AG04449 (cell line): ENCODE measurements at places on chromosomes 2 and 18.

DNA sequence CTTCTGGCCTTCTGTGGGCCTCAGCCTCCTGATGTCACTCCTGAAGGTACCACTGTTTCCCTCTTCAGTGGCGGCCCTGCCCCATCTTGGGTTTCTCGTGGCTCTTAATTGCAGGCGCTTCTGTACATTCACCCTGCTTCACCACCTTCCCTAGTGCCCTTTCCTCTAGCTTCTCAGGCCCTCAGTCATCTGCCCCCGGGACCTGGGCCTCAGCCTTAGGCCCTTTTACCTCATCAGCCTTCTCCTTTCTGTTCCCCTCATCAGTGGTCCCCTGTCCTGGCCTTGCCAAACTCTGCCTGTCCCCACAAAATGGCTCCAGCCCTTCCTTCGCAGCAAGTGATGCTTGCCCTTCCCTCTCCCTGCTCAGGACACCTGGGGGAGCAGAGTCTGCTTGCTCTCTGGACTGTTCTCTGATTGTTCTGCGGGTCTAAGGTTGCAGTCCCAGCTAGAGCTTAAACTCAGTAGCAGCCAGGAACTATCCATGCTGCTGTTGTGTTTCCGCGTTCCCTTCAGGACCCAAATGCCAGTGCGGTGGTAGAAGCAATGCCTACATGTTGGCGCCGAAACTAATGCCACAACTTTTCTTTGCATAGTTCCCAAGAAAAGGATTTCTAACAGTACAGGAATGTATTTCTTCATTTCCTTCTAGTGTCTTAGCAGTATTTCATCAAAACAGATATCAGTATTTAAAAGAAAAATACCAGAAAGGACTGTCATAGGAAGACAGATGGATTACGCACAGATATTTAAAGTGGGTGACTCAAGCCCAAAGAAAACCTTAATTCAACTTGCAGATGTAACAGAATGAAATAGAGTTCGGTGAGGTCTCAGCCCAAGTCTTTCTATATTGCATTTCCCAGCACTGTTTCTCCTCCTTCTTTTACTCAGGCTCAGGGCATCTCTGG, 7.5 kb downstream of the ASB1 start:
- peak; percentile 83 for DNase-seq

GRCh38 chr2:119126650-119127049, 31.9 kb downstream of the C1QL2 start:
- no peak for DNase-seq

- peak; percentile 85 for DNase-seq
These were observed 84.3 kb downstream of the MCFD2 start for GRCh38 chr2:46831051-46831868.

DNA sequence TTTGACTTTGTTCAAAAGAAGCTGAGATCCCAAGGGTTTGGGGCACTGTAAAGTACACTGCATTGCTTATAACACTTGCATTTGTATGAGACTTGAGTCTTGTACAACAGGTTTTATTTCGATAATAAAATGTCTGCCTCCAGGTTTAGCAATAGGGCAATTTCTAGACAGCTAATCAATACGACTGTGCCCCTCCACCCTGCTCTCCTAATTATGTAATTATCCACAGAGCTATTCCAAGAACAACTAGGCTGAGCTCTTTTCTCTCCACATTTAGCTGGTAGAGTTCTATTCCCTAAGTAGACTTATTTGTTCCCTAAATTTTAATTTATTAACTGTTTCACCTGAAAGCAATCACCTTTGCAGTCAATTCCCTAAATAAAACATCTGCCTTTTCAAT, 52.9 kb upstream of the LINC00305 start:
- no peak for DNase-seq

- no peak for DNase-seq
These were observed 25.9 kb downstream of the BABAM2 start for GRCh38 chr2:27916293-27916995.

DNA sequence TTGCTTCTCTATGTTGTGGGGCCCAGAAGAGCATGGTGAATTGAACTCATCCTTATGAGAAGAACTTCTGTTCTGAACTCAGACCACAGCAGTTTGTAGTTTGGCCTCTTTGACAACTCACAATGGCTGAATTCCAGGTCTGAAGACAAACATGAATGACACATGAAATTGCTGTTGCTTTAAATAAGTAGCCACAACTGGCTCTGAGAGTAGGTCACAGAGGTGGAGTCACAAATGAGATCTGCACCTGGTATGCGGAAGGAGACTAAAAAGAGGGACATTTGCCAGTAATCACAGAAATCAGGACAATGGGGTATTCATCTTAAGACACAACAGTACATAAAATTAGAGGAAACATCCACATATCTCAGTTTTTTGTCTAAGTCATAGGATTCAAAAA, 290.3 kb upstream of the MMADHC start:
- no peak for DNase-seq

DNA sequence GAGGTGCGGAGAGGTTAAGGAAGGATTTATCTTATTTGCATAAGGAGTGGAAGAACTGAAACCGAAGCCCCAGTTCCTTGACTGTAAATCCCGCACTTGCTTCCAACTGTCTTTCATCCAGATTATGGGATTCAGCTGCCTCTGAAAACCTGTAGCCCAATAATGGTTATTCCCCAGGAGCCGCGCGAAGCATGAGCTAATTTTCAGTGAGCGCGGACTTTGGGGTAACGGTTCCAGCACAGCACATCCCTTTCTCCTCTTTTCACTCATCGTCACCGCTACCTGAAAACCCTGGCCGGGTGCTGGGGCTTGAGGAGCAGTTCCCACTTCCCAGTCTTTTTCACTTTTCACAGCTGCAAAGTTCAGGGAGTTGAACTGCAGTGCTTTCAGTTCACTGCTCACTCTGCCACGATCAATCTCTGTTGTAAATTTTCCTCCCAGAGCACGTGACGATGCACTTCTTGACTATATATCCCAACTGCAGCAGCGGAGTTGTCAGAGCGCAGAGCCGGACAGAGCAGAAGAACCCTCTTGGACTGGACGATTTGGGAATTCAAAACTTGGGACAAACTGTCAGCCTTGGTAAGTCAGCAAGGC, at the start of gene KCNE4:
Gene KCNE4 (plus strand): TSS at position 498 of the 597 bp plus-strand sequence. CDS start 641 bp downstream, outside the sequence.
- no peak for DNase-seq

- DNase-seq, result no peak
These were observed 14.3 kb upstream of the CD28 start for GRCh38 chr2:203692031-203692710.

GRCh38 chr2:43202289-43202688, 24.1 kb downstream of the ZFP36L2 start:
- no peak for DNase-seq

- no peak for DNase-seq
These were observed 4.5 kb downstream of the DYTN start for GRCh38 chr2:206713746-206714145.

DNA sequence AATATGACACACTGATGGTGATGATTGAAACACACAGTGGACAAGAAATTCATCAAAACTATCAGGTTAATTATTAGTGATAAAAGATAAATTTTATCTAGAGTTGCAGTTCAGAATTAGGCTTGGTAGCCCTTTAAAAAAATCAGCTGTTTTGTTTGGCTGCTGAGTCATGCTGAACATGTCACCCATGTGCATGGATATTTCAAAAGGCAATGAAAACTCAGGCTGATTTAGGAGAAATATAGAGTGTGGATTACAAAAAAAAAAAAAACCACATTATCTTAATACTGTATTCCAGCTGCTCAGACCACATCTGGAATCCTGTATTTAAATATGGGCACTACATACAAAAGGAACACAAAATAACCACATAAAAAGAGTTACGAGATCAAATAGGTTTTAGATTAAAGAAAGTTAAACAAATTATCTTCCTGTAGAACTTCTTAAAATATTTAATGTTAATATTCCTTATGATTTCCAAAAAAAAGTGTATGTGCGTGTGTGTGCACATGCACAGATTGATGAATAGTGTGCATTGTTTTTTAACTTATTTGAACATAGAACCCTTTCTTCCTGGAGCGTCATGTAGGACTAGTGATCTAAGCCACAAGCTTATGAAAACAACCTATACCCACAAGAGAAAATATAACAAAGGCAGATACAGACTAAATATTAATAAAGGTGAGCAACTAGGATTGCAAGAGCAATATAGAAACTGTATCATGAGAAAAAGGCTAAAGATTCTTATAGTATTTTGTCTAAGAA, 186.2 kb downstream of the STK39 start:
- no peak for DNase-seq

GRCh38 chr2:121699421-121700333, 37.0 kb downstream of the NIFK start:
- DNase-seq, result no peak

- DNase-seq, result no peak
These were observed 24.9 kb upstream of the RMND5A start for GRCh38 chr2:86695053-86695691.
